ENCODE measurements at places on chromosomes 7 and 10.

- no peak for DNase-seq
Observed at GRCh38 chr10:127451628-127452027, 97.5 kb upstream of the NPS start.

DNA sequence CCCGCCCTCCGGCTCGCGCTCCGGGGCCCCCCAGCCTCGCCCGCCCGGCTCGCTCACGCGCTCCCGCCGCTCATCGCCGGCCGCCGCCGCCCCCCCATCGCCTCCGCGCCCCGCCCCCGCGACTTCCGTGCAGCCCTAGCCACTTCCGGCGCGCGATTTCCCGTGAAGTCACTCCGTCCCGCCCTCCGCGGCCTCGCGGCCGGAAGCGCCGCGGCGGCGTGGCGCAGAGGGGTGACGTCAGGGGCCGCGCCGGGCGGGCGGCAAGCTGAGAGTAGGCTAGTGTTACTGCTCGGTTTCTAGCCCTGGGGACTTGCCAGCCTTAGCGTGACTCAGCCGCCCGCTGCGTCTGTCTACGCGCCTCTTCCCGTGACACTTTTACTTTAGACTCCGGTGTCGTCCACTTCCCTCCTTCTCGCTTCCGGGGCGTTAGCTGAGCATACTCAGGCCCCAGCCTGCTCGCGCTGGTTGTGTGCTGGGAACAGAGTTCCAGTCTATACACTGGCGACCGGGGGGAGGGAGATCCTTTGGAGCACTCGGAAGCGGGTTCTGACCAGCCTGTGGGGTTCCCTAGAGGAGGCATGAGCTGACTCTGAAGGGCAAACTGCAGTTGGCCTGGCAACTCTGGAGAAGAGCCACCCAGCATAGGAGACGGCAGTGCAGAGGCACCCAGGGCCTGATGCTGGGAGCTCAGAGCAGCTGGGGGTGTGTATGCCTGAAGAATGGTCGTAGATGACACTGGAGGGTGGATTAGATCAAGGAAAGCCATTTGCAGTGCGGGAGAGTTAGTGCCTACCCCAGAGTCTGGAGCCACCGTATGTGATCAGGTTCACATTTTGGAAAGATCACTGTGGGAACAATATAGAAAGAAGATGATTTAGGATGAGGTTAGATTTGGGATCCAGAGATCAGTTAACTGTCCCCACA lies at the start of gene PURB:
Gene PURB, minus strand, starts transcription at position 137 of the 924 bp plus-strand sequence. CDS start 182 bp downstream, outside the sequence.
- DNase-seq = peak; percentile 90

DNA sequence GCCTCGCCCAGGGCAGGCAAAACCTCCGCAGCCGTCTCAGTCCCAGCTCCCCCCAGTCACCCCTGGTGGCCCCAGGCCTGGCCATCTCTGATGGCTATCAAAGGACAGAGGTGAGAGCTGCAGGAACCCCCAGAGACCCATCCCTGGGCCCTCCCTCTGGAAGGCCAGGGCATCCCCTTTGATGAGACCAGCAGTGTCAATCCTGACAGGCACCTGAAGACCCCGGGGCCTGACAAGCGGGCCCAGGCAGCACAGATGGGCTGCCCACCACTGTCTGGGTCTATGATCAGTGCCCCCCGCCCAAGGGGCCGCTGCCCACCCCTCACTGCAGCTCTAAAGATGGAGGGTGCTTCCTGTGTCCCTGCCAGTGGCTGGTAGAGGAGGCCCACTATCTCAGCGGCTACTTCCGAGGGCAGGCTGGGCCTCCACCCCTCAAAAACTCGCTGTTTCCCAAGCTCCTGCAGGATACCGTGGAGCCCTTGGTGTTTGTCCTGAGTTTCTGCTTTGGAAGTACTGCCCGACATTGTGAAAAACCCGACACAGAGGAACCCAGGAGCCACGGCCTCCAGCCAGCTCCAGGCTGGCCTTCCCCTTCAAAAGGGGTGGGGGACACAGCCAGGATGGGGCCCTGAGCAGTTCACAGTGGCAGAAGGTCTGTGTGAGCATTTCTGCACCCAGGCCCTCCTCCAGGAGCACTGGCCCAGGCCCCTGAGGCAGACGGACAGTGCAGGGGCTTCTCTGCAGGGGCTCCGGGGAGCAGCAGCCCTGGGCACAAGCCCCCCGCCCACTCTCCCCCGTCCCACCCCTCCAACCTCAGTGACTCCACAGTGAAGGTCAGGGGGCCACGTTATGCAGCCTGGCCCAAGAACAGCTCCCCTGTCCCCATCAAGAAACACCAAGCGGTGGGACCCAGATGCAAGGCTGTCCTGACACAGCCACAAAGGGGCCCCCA lies 99.2 kb downstream of the PDGFA start:
- no peak for DNase-seq

DNA sequence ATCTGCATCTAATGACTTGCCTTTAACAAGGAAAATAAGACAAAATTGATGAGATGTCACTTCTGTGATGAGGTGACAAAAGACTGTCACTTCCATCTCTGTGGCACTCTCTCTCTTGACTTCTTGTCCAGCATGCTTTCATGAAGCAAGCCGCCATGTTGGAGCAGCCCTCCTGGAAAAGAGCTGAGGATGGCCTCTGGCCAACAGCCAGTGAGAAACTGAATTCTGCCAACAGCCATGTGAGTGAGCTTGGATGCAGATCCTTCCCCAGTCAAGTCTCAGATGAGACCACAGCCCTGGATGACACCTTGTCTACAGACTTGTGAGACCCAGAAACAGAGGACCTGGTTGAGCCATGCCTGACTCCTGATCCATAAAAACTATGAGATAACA lies 412.6 kb upstream of the SHH start:
- DNase-seq = no peak

DNA sequence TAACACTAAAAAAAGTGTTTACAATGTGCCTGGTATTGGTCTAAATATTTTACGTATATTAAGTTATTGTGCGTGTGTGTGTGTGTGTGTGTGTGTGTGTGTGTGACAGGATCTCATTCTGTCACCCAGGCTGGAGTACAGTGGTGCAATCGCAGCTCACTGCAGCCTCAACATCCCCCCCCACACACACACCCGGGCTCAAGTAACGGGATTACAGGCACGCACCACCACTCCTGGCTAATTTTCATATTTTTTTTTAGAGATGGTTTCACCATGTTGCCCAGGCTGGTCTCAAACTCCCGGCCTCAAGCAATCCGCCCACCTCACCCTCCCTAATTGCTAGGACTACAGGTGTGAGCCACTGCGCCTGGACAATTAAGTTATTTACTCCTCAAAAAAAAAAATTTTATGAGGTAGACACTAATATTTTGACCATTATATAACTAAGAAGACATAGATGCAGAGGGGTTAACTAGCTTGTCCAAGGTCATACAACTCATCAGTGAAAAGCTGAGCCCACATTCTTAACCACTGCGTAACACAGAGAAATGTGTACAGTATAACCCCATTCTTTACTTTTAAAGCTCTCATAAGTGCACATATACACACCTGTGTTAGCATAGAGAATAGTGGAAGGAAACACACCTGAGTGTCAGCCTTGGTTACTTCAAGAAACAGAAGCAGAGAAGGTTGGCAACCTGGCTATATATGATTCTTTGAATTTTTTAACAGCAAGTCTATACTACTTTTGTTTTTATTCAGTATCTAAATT lies 35.0 kb downstream of the DNAJC12 start:
- no peak for DNase-seq

- no peak for DNase-seq
Observed at GRCh38 chr7:131255242-131255641, 72.4 kb upstream of the MKLN1 start.

DNA sequence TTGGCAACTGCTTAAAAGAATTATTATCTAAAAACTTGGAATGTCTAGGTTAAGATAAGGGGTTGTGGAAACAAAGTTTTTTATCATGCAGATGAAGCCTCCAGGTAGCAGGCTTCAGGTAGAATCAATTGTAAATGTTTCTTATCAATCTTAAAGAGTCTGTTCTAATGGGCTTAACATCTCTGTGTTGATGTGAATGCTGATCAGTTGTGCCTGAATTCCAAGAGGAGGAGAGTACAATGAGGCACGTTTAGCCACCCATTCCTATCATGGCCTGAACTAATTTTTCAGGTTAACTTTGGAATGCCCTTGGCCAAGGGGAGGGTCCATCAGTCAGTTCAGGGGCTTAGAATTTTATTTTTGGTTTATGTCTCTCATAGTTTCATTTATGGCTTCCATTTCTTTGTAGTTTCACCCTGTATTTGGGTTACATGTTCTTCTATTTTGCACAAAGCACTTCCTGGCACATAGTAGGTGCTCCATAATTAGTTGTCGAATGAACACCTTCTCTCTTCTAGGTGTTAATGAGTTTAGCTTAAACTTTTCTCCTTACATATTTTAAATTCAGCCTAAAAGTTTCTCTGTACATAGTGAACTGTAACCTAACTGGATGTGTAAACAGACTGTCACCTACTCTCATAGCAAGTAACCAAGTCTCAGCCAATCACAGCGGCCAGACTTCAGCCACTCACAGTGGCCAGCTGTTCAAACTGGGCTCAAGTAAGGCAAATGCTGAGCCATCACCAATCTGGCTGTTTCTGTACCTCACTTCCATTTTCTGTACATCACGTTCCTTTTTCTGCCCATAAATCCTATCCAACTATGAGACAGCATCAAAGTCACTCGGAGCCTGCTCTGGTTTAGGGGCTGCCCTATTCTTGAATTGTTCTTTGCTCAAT lies 34.7 kb downstream of the ALOX5 start:
- no peak for DNase-seq

GRCh38 chr10:10346390-10347150 lies 671.1 kb upstream of the CELF2 start:
- DNase-seq = no peak

DNA sequence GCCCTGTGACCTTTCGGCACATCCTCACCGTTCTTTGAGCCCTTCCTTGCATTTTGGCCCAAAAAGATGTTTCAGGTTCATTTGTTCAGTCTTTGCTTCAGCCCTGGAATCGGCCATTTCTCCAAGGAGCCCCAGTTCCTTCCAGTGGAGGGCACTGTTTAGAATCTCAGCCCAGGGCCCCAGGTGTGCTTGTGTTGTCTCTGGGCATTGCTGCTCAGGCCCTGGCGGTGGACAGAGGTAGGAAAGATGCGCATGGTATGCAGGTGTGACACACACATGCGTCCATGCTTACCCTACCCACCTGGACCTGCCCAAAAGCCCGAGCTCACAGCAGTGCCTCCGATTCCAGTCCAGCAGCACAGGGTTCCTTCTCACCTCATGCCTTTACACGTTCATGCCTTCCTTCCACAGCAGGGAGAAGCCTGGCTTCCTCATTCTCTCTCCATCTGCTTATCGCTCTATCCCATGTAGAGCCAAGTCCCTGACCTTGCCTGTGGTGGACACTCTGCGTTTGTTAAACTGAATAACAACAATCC lies 70.6 kb downstream of the LHPP start:
- no peak for DNase-seq

GRCh38 chr7:44383566-44383965 lies 58.2 kb upstream of the CAMK2B start:
- DNase-seq = no peak

GRCh38 chr7:50391386-50391785 lies 58.8 kb downstream of the FIGNL1 start:
- DNase-seq = no peak

GRCh38 chr10:45452743-45453452 lies 78.9 kb downstream of the ALOX5 start:
- no peak for DNase-seq

DNA sequence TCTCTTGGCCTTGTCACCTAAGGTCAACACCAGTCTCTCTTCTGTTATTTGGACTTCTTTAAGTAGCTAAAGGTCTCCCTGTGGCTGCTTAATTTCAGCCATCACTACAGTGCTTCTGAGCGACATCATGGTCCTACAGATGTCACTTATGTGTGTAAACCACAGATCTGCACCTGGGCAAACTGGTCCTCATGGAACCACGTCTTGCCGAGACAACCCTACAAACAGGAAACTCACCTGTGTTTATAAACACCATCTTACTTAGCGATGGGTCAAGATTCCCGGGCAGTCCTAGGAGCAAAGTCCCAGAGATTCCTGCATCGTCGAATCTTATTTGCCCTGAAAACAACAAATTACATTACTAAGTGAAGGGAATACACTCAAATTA lies 27.8 kb downstream of the KLF6 start:
- DNase-seq = no peak

GRCh38 chr10:96618653-96619052 lies 31.8 kb upstream of the TM9SF3 start:
- DNase-seq = no peak

GRCh38 chr7:17401791-17402627 lies 103.6 kb downstream of the AHR start:
- DNase-seq = no peak

DNA sequence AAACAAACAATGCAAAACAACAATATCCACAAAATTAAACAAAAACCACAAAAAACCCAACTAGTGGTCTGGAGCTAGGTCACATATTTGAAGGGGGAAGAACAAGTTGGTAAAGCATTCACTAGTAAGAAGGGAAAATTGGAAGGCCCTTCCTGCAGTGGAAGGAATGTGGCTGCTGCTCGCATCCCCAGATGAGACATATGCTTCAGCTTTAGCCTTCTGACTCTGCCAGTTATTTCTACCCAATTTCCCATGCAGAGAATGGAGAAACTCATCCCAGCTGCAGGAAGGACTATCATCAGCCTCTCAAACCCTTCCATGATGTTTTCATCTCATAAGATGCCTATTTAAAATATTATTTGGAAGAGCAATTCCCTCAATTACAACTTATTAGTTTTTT lies 176.6 kb downstream of the BMPER start:
- no peak for DNase-seq
